ENCODE measurements at places on chromosomes 7 and 10.

GRCh38 chr7:28999895-29000716, 42.0 kb upstream of the TRIL start:
- no peak for DNase-seq

- DNase-seq: no peak
Observed at GRCh38 chr7:129840757-129841156, 112.0 kb downstream of the UBE2H start.

- no peak for DNase-seq
Observed at GRCh38 chr7:70263471-70264255, 665.4 kb downstream of the AUTS2 start.

GRCh38 chr10:1395025-1395480, 338.9 kb downstream of the WDR37 start:
- DNase-seq: no peak

DNA sequence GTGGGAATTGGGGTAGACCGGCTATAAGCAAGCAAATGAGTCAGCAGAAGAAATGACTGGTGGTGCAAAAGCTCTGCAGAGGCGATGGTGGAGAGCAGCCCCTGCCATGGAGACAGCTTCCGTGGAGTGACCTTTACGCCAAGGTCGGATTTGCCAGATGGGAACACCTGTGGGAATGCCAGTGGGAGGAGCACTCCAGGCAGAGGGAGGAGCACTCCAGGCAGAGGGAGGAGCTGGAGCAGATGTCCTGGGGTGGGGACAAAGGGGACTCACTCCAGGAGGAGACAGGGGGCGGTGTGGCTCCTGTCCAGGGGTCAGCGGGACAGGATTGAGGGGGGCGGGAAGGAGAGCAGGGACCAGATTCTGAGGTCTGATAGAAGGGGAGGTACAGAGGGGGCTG, 258.8 kb upstream of the CTBP2 start:
- DNase-seq: no peak

All from NCI-H1105 (cell line).